Hypothalamus (tissue), 51 donors: ENCODE measurements at places on chromosomes 1 and 21.

GRCh38 chr1:212162635-212163034, 122.6 kb upstream of the PPP2R5A start:
- DNase-seq: no peak

- DNase-seq: no peak
These were observed 70.0 kb upstream of the PAX7 start for GRCh38 chr1:18560692-18561091.

DNA sequence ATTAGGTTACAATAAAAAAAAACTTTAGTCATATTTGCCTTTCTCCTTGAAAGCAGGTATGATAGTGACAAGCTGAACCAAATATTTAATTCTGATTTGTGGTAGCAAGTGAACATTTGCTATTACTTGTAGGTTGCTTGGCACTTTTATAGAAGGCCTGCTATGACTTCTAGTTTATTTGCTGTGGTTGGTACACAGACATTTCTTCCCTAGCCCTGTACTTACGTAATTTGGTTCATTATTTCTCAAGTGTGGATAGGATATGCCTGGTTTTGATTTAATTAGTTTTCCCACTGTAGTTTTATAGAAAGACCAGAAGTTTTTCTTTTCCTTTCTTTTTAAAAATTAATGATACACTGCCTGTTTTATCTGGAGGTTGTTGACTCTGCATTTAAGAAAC, 55.9 kb downstream of the PPP2R5A start:
- no peak for DNase-seq

- no peak for DNase-seq
These were observed 709 bp downstream of the TNFRSF14 start for GRCh38 chr1:2556678-2557481.

GRCh38 chr1:96374076-96374762, 347.4 kb upstream of the PTBP2 start:
- DNase-seq: no peak

DNA sequence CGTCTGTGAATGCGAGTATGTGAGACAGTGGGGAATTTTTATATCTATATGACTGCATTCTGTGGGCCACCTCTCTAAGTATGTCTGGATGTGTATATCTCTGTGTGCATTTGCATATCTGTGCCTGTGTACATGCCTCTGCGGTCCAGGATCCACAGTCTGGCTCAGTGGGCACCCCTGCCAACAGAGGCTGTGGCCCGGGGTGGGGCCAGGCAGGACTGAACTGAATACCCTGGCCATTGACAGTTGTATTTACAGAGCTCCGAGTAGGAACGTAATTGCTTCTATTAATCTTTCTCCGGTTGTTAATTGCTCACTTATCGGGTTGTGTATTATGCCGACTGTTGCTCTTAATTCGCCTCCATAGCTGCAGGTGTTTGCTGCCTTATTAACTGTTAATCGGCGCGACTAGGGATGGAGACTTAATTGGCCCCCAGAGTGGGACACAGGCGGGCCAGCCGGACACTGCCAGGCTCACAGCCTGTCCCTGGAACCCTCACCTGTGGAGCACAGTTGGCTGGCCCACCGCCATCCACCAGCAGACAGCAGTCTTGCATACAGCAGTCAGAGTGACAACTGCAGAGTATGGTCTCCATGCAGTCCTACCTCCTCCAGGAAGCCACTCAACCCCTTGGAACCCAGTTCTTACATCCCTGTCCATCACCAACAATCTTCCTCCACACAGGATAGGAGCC, 22.4 kb upstream of the ADGRB2 start:
- DNase-seq: no peak

GRCh38 chr1:156001021-156001661, 19.6 kb downstream of the SSR2 start:
- DNase-seq: no peak

GRCh38 chr1:32115496-32115895, 7.6 kb downstream of the KPNA6 start:
- no peak for DNase-seq

DNA sequence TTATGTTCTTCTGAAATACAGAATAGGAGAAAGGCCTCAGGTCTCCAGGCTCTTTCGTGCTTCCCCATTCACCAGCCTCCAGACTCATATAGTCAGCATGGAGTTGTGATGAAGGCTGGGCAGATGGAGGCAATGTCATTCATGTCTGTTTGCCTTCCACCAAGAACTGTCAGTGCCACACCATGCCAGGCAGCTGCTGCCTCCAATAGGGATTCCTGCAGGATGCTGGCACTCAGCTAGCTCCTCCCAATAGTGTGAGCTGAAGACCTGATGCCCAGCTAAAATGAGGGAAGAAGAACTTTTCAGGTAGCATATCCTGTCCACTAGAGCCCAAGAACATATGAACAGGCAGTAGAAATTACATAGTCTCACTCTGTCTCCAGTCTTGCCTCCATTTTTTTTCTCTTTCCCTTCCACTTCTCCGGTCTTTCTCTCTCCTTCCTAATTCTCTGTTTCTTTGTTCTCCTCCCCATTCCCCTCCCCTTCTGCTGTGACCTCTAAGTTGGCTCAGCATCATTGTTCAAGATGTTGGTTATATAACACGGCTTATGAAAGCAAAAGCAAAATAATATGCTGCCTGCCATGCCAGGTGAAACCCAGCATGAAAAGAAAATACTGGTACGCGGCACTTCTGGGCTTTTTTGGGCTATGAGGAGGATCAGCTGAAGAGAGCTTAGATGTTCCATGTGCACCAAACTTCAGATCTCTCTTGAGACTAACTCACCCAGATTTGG, 17.3 kb downstream of the GLUL start:
- no peak for DNase-seq

DNA sequence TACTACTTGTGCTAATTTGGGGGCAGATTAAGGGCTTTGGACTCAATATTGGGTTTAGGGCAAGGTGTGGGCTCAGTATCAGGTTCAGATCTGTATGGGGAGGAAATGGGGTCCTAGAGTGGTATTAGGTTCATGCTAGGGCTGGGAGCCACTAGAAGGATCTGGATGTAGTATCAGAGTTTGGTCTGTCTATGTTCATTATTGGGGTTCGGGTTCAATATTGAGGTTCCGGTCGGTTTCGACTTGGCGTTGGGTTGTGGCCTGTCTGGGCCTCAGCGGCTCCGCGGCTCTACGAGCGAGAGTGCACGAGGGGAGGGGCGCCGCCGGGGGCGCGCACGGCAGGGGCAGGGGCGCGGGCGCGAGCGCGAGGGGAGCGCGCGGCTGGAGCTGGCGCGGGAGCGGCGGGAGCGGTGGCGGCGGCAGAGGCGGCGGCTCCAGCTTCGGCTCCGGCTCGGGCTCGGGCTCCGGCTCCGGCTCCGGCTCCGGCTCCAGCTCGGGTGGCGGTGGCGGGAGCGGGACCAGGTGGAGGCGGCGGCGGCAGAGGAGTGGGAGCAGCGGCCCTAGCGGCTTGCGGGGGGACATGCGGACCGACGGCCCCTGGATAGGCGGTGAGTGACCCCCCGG, at the start of gene PTPRF:
Gene PTPRF (plus strand): TSS at position 401 of the 624 bp plus-strand sequence. CDS start 14,193 bp downstream, outside the sequence.
- peak; percentile 68 for DNase-seq

GRCh38 chr21:14846621-14847020, 218.2 kb downstream of the NRIP1 start:
- DNase-seq: no peak

DNA sequence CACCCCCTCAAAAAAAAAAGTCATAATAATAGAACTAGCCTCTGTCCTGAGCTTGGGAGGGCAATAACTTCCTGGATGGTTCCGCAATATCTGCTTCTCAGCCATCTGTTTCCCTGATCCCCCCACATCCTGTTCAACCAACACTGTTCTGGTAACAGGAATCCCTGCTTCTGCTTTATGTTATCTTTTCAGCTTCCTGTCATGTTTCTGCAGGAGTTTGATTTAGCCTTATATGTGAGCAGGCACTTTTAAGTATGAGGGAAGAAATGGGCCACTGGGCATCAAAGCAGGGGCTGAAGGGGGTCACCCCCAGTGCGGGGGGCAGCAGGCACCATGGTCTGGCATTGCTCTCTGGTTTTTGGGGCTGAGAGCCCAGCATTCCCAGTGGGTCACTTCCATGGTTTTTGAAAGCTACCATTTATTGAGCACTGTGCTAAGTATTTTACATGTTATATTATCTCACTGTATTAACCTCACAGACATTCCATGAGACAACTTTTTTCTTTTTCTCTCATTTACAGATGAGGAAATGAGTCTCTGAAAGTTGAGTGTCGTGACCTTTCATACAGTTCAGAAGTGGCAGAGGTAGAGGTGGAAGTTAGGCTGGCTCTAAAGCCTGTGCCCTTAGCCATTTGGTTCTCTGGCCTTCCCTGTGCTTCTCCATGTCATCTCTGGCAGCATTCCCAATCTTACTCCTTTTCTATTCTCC, 61.9 kb downstream of the DNTTIP2 start:
- DNase-seq: no peak
